ENCODE measurements at places on chromosomes 2 and 18.

DNA sequence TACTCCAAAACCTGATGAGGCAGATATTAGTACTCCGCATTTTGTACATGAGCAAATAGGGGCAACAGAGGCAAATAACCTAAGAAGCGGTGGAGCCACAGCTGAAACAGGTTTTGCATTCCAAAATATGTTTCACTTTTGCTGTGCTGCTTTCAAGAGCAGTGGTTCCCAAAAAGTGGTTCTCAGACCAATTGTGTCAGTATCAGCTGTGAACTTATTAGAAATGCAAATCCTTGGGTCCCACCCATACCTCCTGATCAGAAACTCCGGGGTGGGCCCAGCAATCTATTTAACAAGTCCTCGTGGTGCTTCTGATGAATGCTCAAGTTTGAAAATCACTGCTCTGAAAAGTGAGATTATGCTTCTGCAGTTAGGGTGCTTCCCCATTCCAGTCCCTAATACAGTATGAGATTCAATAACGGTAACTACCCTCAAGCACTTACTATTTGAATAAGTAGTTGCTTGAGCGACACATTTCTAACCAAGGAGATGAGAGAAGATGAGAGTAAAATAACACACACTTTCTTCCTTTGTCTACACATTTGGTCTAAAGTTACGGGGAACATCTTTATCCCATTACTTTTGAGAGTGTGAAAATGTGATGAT lies 17.8 kb upstream of the TCF4 start:
- DNase-seq, result no peak

DNA sequence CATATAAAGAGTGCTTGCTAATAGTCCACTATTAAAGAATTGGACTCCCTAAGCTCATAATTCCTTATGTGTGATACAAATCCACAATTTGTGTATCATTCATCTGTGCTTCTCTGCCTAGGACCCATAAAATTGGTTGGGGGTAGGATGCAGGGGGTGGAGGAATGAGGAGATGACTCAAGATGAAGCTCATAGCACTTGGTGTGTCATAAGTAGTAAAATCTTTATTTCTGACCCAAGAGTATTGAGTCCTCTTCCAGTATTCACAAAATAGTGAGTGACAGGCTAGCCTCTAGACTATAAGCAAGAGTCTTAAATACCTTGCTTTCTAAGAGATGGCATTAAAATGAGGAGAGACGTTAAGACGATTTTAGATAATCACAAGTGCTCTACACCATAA lies 390.9 kb upstream of the CDH19 start:
- DNase-seq, result no peak

- no peak for DNase-seq
Observed at GRCh38 chr2:23327416-23327815, 57.6 kb upstream of the KLHL29 start.

GRCh38 chr18:60656553-60656952 lies 284.0 kb upstream of the MC4R start:
- no peak for DNase-seq

DNA sequence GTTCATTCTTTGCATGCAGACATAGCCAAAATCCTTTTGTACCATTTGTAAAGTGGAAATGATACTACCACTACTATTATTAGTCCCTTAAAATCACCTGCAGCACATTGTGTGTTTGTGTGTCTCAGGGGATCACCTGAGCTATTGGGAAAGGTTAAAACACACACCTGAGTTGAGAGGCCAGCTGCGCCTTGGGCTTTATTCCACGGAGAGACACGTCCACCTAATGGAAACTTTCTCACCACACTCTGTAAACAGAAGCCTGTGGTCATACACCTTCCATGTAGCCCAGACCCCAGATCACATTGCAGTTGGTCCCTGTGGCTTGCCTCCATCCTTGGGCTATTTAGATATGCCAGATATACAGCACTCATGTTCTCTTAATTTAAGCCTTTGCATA lies 81.8 kb upstream of the SH3BP4 start:
- no peak for DNase-seq

GRCh38 chr2:203492965-203493364 lies 42.1 kb downstream of the RAPH1 start:
- DNase-seq, result no peak

GRCh38 chr2:226413498-226414130 lies 386.0 kb downstream of the IRS1 start:
- no peak for DNase-seq

DNA sequence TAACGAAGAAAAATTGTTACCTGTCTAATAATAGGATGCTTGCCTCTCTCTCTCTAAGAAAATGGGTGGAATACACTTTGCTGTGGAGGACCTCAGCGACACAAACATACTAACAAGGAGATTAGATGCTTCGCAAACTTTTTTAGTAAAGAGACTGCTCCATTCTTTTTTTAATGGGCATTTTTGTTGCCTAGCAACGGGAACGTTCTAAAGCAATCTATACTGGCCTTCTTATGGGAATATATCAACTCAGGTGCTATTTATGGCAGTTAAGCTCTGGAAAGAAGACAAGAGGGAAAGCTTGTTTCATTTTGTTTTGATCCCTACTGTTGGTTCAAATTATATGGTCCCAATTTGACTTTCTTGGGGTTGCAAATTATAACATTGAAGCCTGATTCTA lies 86.8 kb upstream of the CBLN2 start:
- DNase-seq, result no peak

GRCh38 chr2:95029898-95030341 lies 4.4 kb downstream of the MAL start:
- no peak for DNase-seq

DNA sequence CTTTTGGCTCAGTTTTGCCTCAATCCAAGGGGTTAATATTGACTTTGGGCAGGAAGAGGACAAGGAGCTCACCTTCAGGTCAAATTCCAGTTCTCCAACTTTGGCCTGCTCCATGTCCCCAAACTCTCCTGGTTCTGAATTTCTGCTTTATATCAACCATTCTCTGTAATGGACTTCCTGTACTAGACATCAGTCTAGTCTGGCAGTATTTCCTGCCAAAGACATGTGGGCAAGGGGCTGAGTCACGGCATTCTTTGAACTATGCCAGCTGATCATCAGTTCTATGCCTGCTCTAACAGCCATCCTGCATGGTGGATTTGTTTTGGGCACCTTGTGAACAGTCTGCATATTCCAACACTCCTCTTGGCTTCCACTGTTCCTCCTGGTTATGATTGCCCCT lies 199.4 kb downstream of the ZEB2 start:
- peak; percentile 4 for DNase-seq

- no peak for DNase-seq
Observed at GRCh38 chr2:160140471-160140870, 59.6 kb downstream of the ITGB6 start.

DNA sequence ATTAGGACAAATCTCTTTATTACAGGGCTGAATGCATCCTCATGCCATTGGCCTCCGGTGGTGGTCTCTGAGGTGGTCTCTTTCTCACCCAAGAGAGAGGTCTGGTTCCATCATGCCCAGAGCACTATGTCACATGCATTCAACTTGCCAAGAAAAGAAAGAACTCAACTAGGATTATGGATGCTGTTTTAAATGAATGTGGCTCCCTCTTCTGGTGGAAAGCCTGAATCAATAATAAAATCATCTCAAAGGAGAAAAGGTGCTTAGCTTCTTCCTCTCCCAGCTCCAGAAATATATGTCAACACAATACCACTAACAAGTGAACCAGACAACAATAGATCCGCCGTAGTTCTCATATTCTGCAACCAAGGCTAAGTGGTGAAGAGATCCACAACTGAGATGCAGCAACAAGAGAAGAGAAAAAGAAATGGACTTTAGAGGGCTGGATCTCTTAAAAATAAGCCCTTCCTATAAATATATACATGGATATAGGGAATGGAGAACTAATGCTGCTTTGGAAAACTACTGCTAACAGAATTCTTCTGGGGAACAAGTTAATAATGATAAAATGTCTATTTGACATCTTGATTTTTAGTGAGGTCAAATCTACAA lies 396.8 kb downstream of the NCKAP5 start:
- peak; percentile 47 for DNase-seq

DNA sequence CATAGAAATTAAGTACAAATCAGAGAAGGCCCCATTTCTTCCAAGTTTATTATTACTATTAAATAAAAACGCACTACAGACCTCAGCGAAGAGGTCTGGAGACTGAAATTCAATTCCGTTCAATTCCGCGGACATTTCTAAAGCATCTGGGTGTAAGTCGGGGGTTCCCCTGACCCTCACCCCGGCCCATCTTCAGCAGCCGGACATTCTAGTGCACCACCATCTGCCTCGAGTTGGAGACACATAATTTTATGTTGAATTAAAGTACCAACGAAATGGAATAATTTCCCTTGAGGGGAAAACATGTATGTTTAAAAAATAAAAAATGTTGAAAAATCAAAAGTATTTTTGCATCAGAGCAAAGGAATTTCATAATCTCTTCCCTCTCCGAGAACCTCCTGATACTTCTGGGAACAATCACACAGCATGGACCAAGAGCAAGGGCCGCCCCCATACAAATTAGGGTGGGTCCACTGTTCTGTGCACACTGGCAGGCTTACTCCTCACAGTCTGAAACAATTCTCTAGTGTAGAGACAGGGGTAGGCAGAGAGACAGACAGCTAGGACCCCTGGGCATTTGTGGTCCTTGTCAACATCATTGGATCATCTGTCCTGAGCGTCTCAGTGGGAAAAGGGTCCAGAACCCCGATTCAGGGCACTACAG lies 29.3 kb downstream of the MBP start:
- no peak for DNase-seq

GRCh38 chr2:75458201-75458600 lies 102.5 kb downstream of the EVA1A start:
- no peak for DNase-seq

- no peak for DNase-seq
Observed at GRCh38 chr2:68742626-68743415, 8.2 kb downstream of the ARHGAP25 start.

DNA sequence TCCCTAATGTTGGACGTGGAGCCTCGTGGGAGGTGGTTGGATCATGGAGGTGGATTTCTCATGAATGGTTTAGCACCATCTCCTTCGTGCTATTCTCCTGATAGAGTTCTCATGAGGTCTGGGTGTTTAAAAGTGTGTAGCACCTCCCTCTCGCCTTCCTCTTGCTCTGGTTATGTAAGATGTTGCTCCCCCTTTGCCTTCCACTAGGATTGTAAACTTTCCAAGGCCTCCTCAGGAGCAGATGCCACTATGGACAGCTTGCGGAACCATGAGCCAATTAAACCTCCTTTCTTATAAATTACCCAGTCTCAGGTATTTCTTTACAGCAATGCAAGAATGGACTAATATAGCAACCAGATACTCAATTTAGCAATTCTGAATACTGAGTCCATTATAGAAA lies 82.4 kb upstream of the PELI1 start:
- DNase-seq, result no peak

DNA sequence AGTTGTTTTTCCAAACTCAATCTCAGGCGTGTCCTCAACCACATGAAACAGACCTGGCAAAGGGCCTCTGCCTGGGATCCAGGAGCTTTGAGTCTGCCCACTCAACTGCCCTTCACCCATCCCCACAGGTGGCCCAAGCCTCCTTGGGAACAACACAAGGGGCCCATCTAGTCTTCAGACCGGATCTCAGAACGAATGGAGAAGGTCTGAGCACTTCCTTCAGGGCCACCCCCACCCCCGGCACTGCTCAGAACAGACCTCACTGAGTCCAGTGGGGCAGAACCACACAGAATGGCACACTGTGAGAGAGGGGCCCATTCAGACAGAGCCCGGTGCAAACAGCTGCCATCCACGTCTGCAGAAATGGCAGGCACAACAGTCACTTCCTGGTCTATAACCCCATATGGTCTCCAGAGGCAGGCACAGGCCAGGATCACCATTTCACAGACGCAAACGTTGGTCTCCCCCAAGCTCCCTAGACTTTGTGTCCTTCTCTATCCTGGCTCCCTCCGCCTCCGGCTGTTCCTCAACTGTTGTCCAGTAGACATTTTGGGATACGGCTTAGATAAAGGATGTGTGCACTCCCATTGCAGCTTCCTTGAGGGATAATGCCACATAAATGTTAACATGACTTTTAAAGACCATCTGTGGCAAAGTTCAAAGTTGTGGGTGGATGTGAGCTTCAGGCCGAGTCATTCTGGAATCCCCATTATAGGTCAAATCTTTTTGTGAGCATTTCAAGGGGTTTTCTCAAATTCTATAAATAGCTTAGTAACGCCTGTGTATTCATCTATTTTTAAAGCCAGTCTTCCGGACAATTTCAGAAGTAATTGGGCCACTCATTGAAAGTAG lies 149.7 kb downstream of the SMAD7 start:
- DNase-seq, result no peak

DNA sequence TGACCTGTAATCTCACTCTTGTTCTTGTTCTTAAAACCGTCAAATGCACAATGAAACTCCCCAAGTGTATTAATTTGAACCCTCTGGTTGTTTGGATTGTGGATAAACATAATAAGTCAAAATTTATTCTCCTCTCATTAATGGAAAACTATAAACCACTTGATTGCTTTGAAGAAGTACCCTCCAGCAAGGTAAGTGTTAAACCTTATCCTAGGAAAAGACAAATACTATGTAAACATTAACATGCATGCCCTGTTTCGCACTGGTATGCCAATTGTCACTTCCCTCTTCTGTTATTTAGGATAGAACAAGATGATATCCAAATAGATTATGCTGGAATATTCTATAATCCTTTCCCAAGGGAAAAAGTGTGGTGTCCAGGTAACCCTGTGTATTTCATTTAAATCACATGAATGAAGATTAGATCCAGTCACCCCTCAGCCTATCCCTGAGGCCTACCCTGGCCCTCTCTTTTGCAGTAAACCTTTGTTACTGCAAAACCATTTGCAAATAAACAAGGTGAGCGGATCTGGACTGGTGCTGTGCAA lies 1.3 kb downstream of the ADI1 start:
- no peak for DNase-seq

- no peak for DNase-seq
Observed at GRCh38 chr2:178994264-178994663, 55.7 kb downstream of the CCDC141 start.

GRCh38 chr2:195343942-195344530 lies 313.0 kb upstream of the SLC39A10 start:
- DNase-seq, result no peak

GRCh38 chr18:65994302-65994701 lies 243.5 kb downstream of the CDH7 start:
- DNase-seq, result no peak

- no peak for DNase-seq
Observed at GRCh38 chr18:68608851-68609490, 105.9 kb downstream of the TMX3 start.

DNA sequence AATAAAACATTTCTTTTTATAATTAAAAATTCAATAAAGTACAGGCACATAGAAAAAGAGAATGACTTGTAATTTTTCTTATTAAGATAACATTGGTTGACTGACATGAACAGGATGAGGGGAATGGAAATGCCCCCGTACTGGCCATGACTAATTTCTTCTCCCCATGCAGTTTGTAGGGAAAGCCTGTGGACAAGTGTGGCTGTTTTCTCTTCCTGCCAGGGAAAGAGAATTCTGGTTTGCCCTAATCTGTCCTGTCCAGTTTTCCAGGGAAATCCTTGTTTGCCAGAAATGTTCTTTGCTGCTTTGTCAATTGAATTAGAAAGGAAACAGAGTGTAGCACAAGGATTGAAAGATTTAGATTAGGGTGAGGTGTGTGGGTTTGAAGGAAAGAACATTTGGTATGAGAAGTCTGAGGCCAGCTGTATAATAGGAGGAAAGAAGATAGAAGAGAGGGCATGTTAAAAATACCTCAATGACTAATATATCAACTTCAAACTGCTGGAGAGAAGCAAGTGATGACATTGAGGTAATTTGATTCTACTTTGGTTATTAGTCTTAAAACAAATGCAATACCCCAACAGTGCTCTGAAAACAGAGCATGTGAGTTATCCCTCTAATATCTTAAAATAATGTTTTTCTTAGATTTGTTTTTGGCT lies 593.9 kb upstream of the ZNF804A start:
- DNase-seq, result no peak

- no peak for DNase-seq
Observed at GRCh38 chr18:74468547-74469061, 11.5 kb upstream of the DIPK1C start.

Data from fibroblast of the conjunctiva (primary cell).